NCI-H1105 (cell line): ENCODE measurements at places on chromosomes 7 and 10.

- DNase-seq: no peak
Observed at GRCh38 chr10:85611093-85611740, 755.4 kb downstream of the GRID1 start.

DNA sequence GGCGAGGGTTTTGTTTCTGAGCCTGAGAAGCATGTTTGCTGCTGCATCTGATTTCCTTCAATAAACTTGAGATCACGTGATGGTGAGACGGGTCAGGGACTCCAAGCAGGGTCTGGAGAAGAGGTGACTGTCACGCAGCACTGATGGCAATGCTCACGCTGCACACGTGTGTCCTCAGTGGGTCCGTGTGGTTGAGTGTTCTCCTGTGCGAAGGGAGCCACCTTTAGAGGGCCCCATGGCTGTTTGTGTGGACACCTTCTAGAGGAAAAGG, 100.4 kb downstream of the WDR37 start:
- DNase-seq: no peak

DNA sequence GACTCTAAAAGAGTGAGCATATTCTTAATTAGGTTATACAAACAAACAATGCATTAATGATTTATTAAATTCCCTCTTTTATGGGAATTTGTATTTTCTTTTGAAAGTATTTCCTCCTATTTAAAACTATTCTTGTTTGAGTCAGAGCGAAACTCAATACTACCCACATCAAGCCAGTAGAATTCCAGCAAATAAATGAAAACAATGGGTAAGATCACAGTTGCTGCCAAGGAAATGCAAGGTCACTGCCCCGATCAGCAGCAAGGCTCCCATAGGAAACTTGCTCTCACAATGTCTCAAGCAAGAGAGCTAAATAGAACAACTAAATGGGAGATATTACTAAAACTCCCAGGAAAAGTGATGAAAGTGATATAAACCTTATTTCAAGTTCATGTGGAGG, 206.3 kb downstream of the THSD7A start:
- DNase-seq: no peak

GRCh38 chr7:43295429-43295828, 183.0 kb downstream of the HECW1 start:
- no peak for DNase-seq

- peak; percentile 86 for DNase-seq
Observed at GRCh38 chr7:148045521-148045920, 545.0 kb upstream of the C7orf33 start.

- no peak for DNase-seq
Observed at GRCh38 chr10:131692686-131693334, 208.0 kb upstream of the PPP2R2D start.

DNA sequence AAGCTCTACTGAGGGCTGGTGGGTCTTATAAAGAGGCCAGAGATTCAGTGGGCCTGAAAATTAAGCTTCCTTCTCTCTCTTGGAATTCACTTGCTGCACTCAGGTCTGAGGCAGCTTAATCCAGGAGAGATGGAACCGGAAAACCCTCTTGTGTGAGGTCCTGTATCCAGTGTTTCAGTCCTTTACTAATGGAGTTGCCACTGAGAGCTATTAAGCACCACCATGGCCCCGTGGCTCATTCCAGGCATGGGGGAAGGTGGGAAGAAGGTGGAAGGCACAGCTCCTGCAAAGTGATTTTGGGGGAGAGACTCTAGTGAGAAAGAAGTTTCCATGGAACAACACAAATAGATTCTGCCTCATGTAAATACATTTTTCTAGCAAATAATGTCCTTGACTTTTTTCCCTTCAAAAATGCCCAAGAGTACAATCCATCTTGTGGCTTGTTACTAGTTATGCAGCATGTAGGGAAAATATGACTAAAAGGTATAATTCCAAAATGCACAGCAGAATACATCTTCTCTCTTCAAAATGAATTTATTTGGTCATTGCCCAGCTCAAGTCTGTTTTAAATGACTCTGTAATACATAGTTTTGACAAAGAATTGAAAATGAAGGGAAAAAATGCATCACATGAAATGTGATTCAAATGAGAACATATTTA, 46.7 kb upstream of the FOXI2 start:
- no peak for DNase-seq

- DNase-seq: no peak
Observed at GRCh38 chr7:21587139-21587784, 44.4 kb downstream of the DNAH11 start.

DNA sequence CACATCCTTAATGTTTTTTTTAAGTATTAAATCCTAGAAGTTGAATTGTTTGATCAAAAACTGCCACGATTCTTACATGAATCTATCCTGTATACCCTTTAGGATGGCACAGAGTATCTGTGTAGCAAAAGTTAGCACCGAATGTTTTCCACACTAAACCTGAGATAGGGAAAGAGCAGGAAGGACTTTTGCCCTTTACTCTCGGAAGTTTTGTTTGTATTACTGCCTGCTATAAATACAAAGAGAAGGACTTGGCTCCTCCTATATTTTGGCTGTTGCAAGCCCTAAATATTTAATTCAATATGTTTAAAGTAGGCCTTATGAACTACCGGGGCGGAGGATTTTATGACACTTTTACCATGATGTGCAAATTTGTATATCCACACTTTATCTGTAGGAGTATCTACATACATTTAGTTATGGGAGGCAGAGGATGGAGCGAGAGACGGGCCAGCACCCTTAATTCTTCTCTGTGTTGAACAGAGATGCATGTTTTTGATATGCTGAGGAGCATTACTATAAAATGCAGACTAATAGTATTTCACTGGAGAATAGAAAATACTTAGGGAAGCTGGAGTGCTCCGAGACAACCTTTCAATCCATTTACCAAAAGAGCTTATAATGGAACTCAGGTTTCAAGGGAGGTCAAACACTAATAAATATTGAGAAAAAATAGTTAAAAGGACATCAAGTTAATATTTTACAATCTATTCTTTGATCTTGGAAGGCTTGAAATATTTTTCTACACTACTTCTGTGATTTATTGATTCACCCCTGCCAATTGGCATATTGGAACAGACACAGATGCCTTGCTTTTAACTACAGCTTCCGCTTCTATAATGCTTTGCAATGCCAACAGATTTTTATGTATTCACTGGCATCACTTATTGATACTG, 97.4 kb downstream of the CHN2 start:
- DNase-seq: no peak

GRCh38 chr7:33876596-33877274, 28.6 kb upstream of the BMPER start:
- no peak for DNase-seq

DNA sequence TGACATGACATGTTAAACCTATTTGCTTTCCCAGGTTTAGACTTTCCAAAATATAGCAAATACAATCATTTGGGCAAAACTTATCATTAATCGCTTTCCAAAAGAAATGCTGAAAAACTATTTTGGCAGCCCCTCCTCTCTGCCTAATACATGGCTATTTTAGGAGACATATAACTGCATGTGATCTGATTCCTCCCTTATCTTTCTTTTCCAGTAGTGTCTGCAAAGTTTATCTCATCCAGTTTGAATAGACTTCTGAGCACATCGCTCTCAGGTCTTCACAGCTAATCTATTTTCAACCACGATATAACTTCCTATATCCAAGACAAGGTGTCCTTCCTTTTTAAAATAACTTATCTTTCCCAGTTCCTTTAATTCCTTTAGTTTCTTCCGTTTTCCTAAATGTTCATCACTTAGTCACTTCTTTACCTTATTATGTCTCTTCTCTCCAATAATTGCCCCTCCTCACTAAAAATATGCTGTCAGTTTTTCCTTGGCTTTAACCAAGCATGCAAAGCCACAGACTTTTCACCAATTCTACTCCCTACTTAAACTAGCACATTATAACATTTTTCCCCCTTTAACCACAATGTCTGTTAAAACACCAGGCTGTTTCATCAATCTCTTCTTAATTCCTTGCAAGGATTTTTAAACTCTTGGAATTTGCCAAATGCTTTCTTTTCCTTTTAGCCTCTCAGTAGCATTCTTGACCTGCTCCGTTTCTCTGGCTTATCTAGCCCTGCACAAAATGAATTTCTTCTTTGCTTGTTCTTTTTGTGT, 24.4 kb downstream of the GNG11 start:
- no peak for DNase-seq

- no peak for DNase-seq
Observed at GRCh38 chr10:98363220-98363619, 51.8 kb downstream of the PYROXD2 start.
